ENCODE measurements at places on chromosomes 4 and X.

GRCh38 chr4:114017120-114017917, 37.9 kb upstream of the ARSJ start:
- DNase-seq: no peak

- DNase-seq: no peak
Measured at GRCh38 chrX:18173494-18174180, 47.0 kb downstream of the BEND2 start.

- no peak for DNase-seq
Measured at GRCh38 chr4:147175460-147176025, 229.9 kb upstream of the TTC29 start.

DNA sequence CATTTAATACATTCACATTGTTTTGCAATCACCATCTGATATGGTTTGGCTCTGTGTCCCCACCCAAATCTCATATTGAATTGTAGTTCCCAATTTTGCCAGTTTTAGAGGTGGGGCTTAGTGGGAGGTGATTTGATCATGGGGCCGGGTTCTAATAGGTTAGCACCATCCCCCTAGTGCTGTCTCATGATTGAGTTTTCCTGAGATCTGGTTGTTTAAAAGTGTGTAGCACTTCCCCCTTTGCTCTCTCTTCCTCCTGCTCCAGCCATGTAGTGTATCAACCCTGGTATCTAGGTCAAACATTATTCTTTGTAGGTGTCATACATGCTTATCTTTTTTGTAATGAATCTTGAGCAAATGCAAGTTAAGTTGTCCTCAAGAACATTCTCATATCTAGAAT, 83.3 kb upstream of the KIT start:
- no peak for DNase-seq

- DNase-seq: no peak
Measured at GRCh38 chr4:102305666-102306065, 39.6 kb downstream of the SLC39A8 start.

GRCh38 chr4:145293658-145294057, 113.3 kb upstream of the OTUD4 start:
- no peak for DNase-seq

- no peak for DNase-seq
Measured at GRCh38 chr4:73725985-73726384, 14.4 kb upstream of the CXCL8 start.

GRCh38 chr4:2940267-2941137, 22.7 kb downstream of the NOP14 start:
- no peak for DNase-seq

GRCh38 chr4:101418055-101418454, 70.7 kb upstream of the PPP3CA start:
- DNase-seq: no peak

- DNase-seq: peak; percentile 46
Measured at GRCh38 chrX:38220024-38220414, 652 bp downstream of the SRPX start.

- peak; percentile 2 for DNase-seq
Measured at GRCh38 chrX:119880552-119881437, 9.2 kb downstream of the NDUFA1 start.

- no peak for DNase-seq
Measured at GRCh38 chr4:27886120-27886519, 1025.5 kb downstream of the STIM2 start.

DNA sequence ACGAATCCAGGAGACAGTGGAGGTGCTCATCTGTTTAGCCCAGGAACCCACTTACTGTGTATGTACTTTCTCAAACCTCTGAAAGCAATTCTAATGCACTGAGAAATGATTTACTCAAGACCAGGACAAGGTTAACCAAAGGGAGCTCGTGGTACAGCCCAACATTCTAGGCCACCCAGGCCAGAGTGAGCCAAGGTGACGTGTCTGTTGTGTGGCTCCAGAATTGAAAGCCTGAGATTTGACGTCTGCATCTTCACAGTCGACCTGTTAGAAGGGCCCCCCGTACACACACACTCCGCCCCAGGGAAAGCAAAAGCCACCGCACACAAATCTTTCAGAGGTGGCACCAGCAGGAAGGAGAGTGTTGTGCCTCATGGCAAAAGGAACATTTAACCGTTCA, 2.3 kb downstream of the MAP3K15 start:
- no peak for DNase-seq

GRCh38 chrX:138791551-138791950, 80.0 kb upstream of the FGF13 start:
- DNase-seq: no peak

- no peak for DNase-seq
Measured at GRCh38 chr4:30945586-30945985, 225.4 kb downstream of the PCDH7 start.

- no peak for DNase-seq
Measured at GRCh38 chrX:15761564-15762191, 23.6 kb downstream of the CA5B start.

- no peak for DNase-seq
Measured at GRCh38 chr4:99413140-99413539, 22.0 kb downstream of the ADH7 start.

DNA sequence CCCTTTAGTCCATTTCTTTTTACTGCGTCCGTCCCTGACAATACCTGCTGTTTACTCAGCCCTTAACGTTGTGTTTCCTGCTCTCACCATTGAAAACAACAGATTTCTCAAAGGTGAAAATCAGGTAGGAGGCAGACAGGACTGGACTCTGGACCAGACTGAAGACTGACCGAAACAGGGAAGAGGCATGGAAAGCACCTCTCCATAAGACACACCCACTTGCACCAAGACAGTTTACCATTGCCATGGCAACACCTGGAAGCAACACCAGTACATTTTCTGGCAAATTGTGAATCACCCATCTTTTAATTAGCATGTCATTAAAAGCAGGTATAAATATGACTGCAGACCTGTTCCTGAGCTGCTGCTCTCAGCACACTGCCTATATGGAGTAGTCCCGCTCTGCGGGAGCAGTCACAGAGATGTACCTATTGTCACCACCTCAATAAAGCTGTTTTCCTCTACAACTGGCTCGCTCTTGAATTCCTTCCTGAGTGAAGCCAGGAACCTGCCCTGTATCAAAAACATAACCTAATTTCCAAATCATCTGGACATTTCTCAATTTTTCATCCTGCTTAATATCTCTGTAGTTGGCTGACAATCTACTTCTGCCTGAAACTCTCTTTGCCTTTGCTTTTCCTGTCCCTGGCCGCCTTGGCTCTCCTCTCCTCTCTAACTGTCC, 117.0 kb downstream of the RNF150 start:
- no peak for DNase-seq

DNA sequence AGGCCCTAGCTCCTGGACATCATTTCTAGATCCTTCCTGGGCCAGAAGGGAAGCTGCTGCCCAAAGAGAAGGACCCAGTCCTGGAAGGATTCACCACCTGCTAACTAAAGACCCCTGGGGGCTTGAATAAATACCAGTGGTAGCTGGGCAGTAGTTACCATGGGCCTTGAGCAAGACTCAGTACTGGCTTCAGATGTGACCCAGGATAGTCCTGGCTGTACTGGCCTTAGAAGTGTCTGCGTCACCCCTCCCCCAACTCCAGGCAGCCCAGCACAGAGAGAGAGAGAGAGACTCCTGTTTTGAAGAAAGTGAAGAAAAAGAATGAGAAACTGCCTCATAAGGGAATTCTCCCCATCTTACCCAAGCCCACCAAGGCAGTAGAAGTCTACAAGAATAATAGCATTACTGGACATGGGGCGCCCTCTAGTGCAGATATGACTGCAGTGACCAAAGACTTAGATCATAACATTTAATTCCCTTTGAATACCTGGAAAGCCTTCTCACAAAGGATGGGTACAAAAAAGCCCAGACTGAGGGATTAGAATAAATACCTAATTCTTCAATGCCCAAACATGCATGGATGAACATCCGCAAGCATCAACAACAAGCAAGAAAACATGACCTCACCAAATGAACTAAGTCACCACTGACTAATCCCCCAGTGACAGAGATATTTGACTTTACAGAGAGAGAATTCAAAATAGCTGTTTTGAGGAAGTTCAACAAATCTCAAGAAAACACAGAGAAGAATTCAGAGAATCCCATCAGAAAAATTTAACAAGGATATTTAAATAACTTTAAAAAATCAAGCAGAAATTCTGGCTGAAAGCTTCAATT, 171.8 kb downstream of the HNRNPD start:
- peak; percentile 55 for DNase-seq

DNA sequence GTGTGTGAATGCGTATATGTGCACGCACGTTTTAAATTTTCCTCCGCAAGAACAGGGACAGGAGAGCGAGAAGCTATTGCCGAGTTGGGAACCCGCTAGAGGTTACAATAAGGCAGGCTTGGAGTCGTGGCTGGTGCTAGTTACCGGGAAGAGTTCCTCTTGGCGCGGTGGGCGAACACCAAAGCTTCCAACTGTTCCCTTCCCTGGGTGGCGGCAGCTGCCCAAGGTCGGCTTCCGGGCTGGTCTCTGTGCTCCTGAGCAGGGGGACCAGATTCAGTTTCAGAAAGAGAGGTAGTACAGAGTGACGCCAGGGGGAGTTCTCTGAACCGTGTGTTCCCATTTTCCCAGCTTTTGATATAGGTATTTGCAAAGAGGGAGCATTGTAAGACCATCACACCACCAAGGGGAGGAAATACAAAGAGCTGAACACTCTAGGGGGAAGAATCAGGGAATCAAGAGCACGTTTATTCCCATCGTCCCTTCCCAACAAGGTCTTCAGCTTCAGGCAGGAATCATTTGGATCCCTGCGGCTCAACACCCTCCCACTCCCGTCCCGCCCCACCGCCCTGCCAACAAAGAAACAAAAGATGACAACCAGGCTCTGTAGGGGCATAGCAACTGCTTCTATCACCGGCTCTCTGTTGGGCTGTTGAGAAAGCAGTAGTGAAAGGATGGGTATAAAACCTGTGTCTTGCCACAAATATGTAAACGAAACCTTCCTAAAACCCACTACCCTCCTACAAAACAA, 113.6 kb upstream of the TEX13C start:
- DNase-seq: no peak

DNA sequence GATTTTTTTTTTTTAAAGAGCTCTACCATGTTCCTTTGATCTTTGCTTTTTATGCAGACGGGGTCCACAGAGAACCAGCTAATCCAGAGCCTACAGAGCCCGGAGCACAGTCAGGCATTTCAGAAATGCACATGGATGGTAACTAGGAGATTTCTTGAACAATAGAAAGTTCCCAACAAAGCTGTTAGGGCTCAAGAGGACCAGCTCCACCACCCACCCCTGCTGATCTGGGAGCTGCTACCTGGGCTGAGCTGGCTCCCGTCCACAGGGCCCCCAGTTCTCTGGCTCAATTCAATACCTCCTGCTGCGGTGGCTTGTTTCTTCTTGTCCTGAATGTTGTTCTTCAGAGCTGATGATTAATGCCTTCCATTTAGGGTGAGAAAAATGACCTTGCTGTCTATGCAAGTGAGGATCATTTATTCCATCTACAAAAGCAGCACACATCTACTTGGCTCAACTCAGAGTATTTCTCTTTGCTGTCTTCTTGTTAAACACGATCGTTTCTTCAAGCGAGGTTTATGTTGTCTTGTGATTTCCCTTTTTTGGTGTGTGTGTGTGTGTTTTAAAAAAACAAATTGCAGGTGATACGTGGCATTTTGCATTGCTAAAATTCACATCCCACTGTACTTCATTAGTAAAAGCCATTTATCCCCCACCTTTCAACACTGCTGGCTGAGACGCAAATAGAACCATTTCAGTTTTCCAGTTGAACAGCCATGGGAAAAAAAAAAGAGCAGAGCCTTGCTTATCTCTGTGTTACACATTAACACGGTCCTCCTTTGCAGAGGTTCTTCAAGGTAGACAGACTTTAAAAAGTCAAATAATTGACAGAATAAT, 31.3 kb downstream of the IGFBP7 start:
- no peak for DNase-seq

DNA sequence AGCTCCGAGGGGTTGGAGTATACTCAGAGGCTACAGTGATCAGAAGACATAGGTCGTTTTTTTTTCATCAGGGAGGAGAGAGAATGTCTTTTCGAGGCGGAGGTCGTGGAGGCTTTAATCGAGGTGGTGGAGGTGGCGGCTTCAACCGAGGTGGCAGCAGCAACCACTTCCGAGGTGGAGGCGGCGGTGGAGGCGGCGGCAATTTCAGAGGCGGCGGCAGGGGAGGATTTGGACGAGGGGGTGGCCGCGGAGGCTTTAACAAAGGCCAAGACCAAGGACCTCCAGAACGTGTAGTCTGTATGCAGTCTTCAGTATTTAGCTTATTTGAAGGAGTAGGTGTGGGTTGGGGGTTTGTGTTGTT, 500 bp downstream of the GAR1 start:
- no peak for DNase-seq

- DNase-seq: no peak
Measured at GRCh38 chrX:124346117-124346876, at the start of gene SH2D1A. TSS of gene SH2D1A (plus strand) at chrX:124346563. CDS start at chrX:124346643, 80 bp downstream.

DNA sequence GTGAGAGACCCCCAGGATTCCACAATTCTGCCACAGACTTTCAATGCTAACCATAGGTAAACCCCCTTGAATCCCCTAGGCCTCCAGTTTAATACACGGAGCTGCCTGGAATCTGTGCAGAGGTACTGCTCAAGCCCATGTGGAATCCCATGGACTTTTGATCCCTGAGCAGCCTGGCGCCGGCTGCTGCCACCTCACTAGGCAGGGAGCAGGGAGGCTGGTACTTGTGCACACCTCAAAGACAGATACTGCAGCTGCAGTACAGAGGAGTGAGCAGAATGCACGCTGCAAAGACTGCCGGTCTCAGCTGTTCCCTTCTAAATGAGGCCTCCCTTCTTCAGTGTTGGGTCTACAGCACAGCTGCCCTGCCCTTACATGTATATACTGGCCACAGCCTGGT, 79.4 kb downstream of the RPS6KA6 start:
- no peak for DNase-seq

DNA sequence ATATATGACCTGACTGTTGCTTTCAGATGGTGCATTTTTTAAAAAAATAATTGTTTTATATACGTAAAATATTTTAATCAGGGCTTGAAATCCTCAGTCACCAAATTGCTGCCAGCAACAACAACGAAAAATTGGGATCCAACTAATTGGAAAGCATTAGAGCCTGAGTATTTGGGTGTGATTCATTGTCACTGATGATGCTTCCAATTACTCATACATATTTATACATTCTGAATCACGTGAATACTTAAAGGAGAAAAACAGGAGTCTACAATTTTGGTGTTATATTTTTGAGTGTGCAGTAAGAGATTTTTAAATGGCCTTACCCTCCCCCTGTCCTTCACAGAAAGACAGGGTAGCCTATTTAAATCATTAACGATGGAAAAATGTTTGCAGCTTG, 765.6 kb upstream of the TENM3 start:
- no peak for DNase-seq

GRCh38 chrX:12263211-12263610, 124.9 kb downstream of the FRMPD4 start:
- DNase-seq: no peak

Measured in NCI-H1930 (cell line).